ENCODE measurements at places on chromosomes 3 and 15. TPM values are rescaled to one million over a fixed set of nuclear protein-coding genes. Genes with fewer than 3 reads are reported as not detected.

The KLF15 gene
- total RNA-seq, result 31.1 TPM

DNA sequence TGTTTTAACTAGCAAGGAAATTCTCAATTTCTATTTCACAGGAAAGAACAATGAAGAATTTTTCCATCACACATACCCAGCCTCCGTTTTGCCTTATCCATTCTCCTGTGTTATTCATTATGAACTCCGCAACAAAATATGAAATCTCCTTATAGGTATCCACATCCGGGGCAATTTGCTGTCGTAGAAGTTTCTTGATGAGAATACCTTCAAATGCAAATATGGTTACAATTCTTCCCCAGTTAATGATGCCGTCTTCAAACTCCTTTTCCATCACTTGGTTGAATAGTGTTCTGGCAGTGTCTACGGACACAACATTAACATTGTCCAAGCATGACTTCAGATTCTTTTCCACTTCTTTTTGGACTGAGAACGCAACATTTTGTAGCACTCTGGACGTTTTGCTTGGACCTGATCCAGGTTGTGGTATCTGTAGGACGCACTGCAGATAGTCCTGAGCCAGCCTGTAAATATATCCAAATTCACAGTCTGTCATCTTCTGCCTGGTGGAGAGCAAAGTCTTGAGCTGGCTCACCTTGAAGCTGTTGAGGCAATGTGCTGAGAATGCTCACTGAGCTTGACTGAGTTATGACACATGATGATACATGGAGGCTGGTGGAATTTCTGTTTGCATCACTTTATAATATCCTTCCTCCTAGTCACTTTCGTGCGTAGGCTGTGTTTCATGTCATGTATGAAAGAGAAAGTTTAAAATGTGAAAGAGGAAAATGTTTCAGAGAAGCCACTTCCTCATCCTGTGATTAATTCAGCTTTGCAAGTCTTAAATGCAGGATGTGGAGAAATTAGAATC is at the start of gene BCL2A1:
Gene BCL2A1 (minus strand): TSS at position 573 of the 811 bp plus-strand sequence. CDS start 77 bp downstream, at position 496.
- H3K4me1 ChIP-seq, result peaks cover 5% of the 10 kb centered on the region
- DNase-seq, result peak; percentile 54
- H3K4me3 ChIP-seq, result peak within 1 kb of the TSS; percentile 20
- H3K36me3 ChIP-seq, result no peaks in the 10 kb centered on the region

The RGMA gene
- 6.6 TPM for total RNA-seq

DNA sequence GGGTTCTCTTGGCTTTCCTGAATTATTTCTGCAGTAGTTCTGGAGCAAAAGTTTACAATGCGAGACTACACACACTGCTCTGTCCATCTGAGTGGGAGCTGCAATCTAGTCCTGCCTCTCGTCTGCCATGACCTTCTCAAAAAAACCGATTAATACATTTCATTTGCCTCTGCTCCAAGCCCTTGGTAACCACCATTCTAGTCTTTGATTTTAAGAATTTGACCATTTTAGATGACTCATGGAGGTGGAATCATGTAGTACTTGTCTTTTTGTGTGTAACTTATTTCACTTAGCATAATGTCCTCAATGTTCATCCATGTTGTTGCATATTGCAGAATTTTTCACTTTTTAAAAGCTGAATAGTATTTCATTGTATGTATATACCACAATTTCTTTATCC is 356.9 kb downstream of the SV2B start:
- H3K27me3 ChIP-seq, result no peaks in the 10 kb centered on the region
- no peak for DNase-seq
- no peaks in the 10 kb centered on the region for H3K4me1 ChIP-seq
- H3K36me3 ChIP-seq, result no peaks in the 10 kb centered on the region
- no peak overlapping the region for H3K27ac ChIP-seq

The XCR1 gene
- total RNA-seq, result 0.43 TPM

- H3K27ac ChIP-seq, result no peak overlapping the region
- H3K4me3 ChIP-seq, result no peak overlapping the region
- peaks cover 3% of the 10 kb centered on the region for H3K4me1 ChIP-seq
These were observed 60.9 kb downstream of the NCEH1 start for GRCh38 chr3:172649987-172650386.

GRCh38 chr15:66233487-66234415 is 19.8 kb downstream of the MEGF11 start:
- no peak overlapping the region for H3K4me3 ChIP-seq
- H3K27ac ChIP-seq, result no peak overlapping the region
- no peak for DNase-seq

GRCh38 chr3:54671511-54671910 is 256.3 kb downstream of the LRTM1 start:
- no peaks in the 10 kb centered on the region for H3K4me1 ChIP-seq
- no peak overlapping the region for H3K27ac ChIP-seq
- no peaks in the 10 kb centered on the region for H3K36me3 ChIP-seq
- H3K4me3 ChIP-seq, result no peak overlapping the region
- peak; percentile 54 for DNase-seq
- H3K27me3 ChIP-seq, result peaks cover 37% of the 10 kb centered on the region

The IL12A gene
- 3.3 TPM for total RNA-seq

The SGO1 gene
- 0.98 TPM for total RNA-seq

- H3K4me1 ChIP-seq, result peaks cover 5% of the 10 kb centered on the region
- no peaks in the 10 kb centered on the region for H3K27me3 ChIP-seq
- H3K36me3 ChIP-seq, result no peaks in the 10 kb centered on the region
- H3K4me3 ChIP-seq, result no peak overlapping the region
- DNase-seq, result no peak
These were observed 23.9 kb upstream of the TPM1 start for GRCh38 chr15:63018639-63019038.

The SLC38A3 gene
- 0.43 TPM for total RNA-seq

- no peak for DNase-seq
- no peaks in the 10 kb centered on the region for H3K4me1 ChIP-seq
- H3K4me3 ChIP-seq, result no peak overlapping the region
- H3K27ac ChIP-seq, result no peak overlapping the region
- no peaks in the 10 kb centered on the region for H3K36me3 ChIP-seq
These were observed 12.5 kb upstream of the CMSS1 start for GRCh38 chr3:99805160-99805559.

DNA sequence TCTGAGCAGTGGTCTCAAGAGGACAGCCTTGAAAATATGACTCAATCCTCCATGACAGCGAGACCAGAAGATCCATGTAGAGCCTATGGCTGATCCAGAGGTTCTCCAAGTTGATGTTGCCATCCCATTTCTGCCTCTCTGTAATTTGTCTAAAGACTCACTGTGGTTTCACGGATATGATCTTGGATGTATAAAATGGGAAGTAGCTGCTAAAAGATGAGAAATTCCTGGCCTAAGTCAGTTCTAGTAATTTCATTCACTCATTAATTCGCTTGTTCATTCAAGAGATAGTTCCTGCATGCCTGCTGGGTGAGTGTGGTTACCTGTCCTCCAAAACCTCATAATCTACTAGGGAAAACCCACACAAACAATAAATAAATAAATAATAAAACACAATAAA is 145.9 kb downstream of the TNIK start:
- H3K4me3 ChIP-seq, result no peak overlapping the region
- H3K36me3 ChIP-seq, result no peaks in the 10 kb centered on the region
- H3K27ac ChIP-seq, result no peak overlapping the region
- DNase-seq, result no peak
- no peaks in the 10 kb centered on the region for H3K27me3 ChIP-seq

The GOLGA8A gene
- total RNA-seq, result 73.1 TPM

- no peaks in the 10 kb centered on the region for H3K4me1 ChIP-seq
- DNase-seq, result no peak
- H3K36me3 ChIP-seq, result no peaks in the 10 kb centered on the region
- H3K4me3 ChIP-seq, result no peak overlapping the region
These were observed 234.6 kb downstream of the ADAMTS17 start for GRCh38 chr15:100107151-100107550.

GRCh38 chr3:66397745-66398144 is 103.1 kb downstream of the LRIG1 start:
- no peaks in the 10 kb centered on the region for H3K27me3 ChIP-seq
- no peaks in the 10 kb centered on the region for H3K4me1 ChIP-seq
- no peak overlapping the region for H3K27ac ChIP-seq
- no peak for DNase-seq

DNA sequence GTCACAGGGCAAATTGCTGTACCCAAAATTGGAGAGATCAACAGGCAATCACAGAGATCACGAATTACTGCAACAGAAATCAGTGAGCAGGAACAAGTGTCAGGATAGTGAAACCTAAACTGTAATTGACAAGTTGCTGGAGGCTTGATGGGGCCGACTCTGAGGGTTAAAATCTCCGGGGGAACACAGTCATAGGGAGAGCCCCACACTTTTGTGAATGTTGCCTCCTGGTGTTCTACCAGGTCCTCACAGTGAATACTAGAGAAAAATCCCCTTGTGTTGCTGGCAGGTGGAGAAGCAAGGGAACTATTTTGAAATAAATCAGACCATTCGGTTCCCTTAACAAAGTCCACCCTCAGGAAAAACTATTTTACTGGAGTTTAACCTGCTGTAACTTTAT is 697.5 kb upstream of the CBLB start:
- no peak overlapping the region for H3K4me3 ChIP-seq
- no peaks in the 10 kb centered on the region for H3K4me1 ChIP-seq
- H3K36me3 ChIP-seq, result no peaks in the 10 kb centered on the region
- H3K27me3 ChIP-seq, result no peaks in the 10 kb centered on the region
- no peak for DNase-seq

The LDHAL6B gene
- not detected for total RNA-seq

Measured in lung (tissue), 17 donors.